ENCODE measurements at places on chromosomes 16 and 17.

DNA sequence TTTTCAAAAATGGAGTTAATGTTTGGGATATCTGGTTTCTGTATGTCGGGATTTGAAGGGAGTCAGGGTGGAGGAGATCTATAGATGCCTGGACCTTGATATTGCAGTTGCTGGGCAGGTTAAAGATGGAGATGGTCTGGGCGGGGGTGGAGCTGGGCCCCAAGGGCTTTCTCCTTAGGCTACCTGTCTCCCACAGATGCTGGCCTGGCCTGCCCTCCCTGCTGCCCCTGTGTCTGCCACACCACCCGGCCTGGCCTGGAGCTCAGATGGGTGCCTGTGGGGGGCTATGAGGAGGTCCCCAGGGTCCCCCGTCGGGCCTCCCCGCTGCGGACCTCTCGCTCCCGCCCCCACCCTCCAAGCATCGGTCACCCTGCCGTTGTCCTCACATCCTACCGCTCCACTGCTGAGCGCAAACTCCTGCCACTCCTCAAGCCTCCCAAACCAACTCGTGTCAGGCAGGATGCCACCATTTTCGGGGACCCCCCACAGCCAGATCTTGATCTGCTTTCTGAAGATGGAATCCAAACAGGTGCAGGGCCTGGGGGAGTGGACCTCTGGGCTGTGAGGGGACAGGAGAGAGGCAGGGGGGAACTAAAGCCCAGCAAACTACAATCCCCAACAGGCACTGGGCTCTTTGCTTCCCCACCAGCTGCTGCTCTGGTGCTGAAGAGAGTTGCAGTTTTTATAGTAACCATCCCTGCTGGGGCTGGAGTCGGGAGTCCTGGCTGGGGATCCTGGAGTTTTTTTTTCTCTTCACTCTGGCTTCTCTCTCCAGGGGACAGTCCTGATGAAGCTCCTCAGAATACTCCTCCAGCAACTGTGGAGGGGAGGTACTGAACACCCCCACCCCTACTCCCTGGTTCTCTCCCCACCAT, 2.9 kb downstream of the ARHGEF15 start:
- no peaks in the 10 kb centered on the region for H3K36me3 ChIP-seq
- no peak overlapping the region for H3K4me3 ChIP-seq
- no peak overlapping the region for H3K27ac ChIP-seq
- peaks cover 51% of the 10 kb centered on the region for H3K27me3 ChIP-seq
- H3K4me1 ChIP-seq, result peaks cover 8% of the 10 kb centered on the region

DNA sequence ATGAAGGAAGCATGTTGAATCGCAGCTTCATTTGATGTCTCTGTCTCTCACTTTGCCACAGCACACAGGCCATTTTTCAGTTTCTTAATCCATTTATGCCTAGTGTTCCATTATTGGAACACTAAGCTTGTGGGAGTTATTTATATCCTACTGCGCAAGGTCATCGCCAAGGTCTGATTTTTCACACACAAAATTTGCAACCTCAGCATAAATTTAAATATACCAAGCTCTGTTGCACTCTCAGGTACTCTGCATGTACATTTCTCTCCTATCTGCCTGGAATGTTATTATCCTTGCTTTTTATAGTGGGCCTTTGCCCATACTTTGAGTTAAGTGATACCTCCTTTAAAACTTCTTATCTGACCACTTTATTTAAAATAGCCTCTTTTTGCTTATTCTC, 519.2 kb upstream of the TOM1L1 start:
- no peak for DNase-seq
- no peaks in the 10 kb centered on the region for H3K36me3 ChIP-seq
- no peaks in the 10 kb centered on the region for H3K27me3 ChIP-seq
- no peak overlapping the region for H3K27ac ChIP-seq
- no peaks in the 10 kb centered on the region for H3K4me1 ChIP-seq

DNA sequence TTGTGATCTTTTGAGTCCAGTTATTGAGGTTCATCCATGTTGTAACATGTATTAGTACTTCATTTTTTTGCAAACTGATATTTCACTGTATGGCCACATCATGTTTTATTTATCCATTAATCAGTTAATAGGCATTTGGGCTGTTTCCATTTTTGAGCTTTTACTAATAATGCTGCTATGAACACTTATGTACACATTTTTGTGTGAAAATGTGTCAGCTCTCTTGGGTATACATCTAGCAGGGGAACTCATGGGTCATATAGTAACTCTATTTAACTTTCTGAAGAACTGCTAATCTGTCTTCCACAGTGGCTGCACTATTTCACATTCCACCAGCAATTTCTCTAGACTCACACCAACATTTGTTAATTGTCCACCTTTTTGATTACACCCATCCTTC, 82.0 kb downstream of the GLG1 start:
- H3K36me3 ChIP-seq, result peaks cover 13% of the 10 kb centered on the region
- DNase-seq, result no peak
- no peaks in the 10 kb centered on the region for H3K27me3 ChIP-seq
- H3K27ac ChIP-seq, result no peak overlapping the region
- no peak overlapping the region for H3K4me3 ChIP-seq

- peaks cover 24% of the 10 kb centered on the region for H3K4me1 ChIP-seq
- H3K36me3 ChIP-seq, result no peaks in the 10 kb centered on the region
- no peak overlapping the region for H3K4me3 ChIP-seq
- no peak for DNase-seq
Measured at GRCh38 chr17:78951967-78952551, 26.9 kb upstream of the TIMP2 start.

GRCh38 chr17:10803350-10803749, 549 bp downstream of the TMEM238L start:
- no peaks in the 10 kb centered on the region for H3K36me3 ChIP-seq
- H3K4me3 ChIP-seq, result no peak overlapping the region
- no peaks in the 10 kb centered on the region for H3K27me3 ChIP-seq
- no peak for DNase-seq
- peaks cover 29% of the 10 kb centered on the region for H3K4me1 ChIP-seq
- H3K27ac ChIP-seq, result no peak overlapping the region

GRCh38 chr17:48637323-48638260, 11.4 kb upstream of the HOXB9 start:
- H3K4me3 ChIP-seq, result no peak overlapping the region
- no peak overlapping the region for H3K27ac ChIP-seq
- DNase-seq, result no peak
- peaks cover 18% of the 10 kb centered on the region for H3K4me1 ChIP-seq
- H3K36me3 ChIP-seq, result no peaks in the 10 kb centered on the region

DNA sequence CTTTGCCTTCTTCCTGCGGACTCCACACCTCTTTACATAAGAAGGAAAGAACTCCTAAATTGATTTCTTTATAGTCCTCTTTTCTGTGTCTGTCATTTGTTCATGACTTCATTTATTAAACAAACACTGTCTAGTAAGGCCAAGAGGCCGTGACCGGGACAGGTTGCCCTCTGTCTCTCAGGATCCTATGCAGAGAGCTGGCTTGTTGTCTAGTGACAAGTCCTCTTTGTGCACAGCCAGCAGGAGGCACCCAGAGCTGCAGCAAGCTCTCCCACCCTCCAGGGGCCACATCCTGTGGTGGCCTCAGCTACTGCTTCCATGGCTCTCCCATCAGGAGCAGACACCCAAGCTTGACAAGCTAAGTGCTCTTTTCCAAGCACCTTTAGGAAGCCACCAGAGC, 50.6 kb downstream of the PLD6 start:
- H3K4me1 ChIP-seq, result peaks cover 38% of the 10 kb centered on the region
- H3K4me3 ChIP-seq, result no peak overlapping the region
- DNase-seq, result no peak
- H3K27ac ChIP-seq, result no peak overlapping the region

DNA sequence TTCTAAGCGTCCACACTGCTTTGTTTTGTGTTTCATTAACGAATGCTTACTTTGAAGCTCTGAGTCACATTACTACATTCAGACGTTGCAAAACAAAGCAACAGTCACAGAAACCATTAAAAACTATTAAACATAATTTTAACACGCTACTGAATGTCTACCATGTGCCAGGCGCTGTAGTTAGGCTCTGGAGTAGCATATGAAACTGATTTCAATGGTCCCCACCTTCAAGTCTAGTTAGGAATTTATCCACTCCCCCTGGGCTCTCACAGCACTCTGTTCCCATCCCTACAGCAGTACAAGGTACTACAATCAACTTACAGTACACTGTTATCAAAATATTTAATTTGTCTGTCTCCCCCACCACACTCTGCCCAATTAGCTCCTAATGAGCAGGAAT, 631 bp downstream of the UTP6 start:
- peaks cover 12% of the 10 kb centered on the region for H3K4me1 ChIP-seq
- DNase-seq, result no peak
- H3K4me3 ChIP-seq, result peak overlapping the region; percentile 69
- no peaks in the 10 kb centered on the region for H3K27me3 ChIP-seq
- peak overlapping the region; percentile 47 for H3K27ac ChIP-seq

DNA sequence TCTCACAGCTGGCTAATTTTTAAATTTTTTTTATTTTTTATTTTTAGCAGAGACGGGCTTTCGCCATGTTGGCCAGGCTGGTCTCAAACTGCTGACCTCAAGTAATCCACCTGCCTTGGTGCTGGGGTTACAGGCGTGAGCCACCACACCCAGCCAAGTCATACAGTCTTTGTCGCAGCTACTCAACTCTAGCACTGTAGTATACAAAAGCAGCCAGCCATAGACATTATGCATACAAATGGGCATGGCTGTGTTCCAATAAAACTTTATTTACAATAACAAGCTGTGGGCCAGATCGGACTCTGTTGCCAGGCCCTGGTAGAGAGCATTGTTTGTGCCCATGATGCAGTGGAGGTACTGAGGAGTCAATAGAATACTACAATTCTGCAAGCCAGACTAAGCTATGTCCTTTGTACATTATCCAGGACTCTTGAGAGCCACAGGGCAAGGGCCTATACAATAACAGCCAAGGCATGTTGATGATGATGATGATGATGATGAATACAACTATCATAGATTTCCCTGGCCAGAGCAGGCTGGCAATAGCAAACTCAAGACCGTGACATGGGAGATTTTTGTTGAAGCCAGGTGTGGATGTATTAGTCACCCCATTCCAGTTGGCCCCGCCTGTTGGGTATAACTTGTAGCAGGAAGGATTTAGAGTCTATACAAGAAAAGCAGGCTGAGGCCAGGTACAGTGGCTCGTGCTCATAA, 101.8 kb downstream of the MYH11 start:
- H3K4me3 ChIP-seq, result no peak overlapping the region
- no peaks in the 10 kb centered on the region for H3K36me3 ChIP-seq
- H3K27ac ChIP-seq, result no peak overlapping the region
- no peak for DNase-seq
- H3K27me3 ChIP-seq, result peaks cover 5% of the 10 kb centered on the region

- H3K4me3 ChIP-seq, result no peak overlapping the region
- no peak overlapping the region for H3K27ac ChIP-seq
- no peaks in the 10 kb centered on the region for H3K27me3 ChIP-seq
Measured at GRCh38 chr17:20992416-20992815, 50.4 kb downstream of the USP22 start.

DNA sequence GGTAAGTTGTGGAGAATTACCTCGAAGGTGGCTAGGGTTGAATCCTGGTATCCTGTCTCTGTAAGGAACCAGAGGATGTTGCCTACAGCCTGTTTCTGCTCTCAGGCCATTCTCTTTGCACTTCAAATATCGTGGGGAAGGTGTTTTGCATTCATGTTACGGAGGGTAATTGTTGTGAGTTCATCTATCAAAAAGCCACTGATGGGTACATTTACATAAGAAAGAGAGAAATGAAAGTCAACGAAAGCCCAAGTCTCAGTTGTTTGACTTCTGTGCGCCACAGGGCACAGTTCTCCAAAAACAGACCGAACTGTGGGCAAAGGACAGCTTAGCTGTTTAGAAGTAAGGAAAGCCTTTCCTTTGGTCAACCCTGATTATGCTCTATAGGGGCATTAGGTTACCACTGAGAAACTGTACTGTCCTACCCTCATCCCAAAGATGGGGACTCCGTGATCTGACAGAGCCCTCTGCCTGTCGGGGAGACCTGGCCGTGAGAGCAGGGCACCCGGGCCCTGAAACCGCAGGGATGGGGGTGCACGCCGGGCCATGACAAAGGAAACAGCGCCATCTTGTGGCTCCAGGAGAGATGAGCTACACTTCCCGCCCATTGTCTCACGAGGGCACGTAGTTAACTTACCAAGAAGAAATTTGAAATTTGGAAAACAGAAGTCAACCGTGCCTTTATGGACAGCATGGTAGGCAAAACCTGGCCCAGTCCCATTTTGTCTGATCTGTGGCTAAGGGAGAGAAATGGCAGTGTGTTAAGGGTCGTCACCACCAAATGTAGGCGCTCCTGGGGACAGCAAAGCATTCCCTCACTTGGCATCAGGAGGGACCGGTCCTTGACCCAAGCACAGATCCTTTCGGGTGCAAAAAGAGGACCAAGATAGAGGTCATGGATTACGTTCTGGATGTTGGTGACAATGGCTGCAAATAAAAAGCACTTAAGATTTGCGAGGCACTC, 74.5 kb upstream of the DYNLRB2 start:
- H3K4me1 ChIP-seq, result peaks cover 7% of the 10 kb centered on the region
- no peak overlapping the region for H3K4me3 ChIP-seq
- H3K27ac ChIP-seq, result no peak overlapping the region
- peak; percentile 86 for DNase-seq
- H3K27me3 ChIP-seq, result no peaks in the 10 kb centered on the region

DNA sequence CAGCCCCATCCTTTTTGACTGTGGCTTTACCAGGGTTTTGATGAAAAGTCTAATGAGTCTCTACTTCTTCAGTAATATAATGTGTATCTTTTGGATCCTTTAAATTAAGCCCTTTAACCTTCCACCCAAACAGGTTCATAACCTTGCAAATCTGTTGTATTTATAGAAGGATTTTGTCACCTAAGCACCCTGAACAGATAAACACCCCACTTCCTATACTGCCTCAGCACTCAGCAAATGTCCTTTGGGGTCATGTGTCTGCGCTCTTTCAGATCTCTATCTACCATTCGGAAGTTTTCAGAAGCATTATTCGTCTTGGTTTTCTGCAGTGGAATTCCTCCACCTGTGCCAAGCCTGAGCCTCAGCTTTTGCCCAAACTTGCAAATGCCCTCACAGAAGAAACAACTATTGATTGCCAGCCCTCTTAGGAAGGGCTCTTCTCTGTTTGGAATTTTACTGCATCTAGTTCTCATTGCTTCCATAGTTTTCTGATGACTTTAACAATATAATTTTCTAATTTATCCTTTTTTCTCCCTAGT, 214.8 kb upstream of the KCNJ16 start:
- H3K4me1 ChIP-seq, result peaks cover 3% of the 10 kb centered on the region
- no peak overlapping the region for H3K27ac ChIP-seq
- H3K4me3 ChIP-seq, result no peak overlapping the region
- DNase-seq, result no peak

DNA sequence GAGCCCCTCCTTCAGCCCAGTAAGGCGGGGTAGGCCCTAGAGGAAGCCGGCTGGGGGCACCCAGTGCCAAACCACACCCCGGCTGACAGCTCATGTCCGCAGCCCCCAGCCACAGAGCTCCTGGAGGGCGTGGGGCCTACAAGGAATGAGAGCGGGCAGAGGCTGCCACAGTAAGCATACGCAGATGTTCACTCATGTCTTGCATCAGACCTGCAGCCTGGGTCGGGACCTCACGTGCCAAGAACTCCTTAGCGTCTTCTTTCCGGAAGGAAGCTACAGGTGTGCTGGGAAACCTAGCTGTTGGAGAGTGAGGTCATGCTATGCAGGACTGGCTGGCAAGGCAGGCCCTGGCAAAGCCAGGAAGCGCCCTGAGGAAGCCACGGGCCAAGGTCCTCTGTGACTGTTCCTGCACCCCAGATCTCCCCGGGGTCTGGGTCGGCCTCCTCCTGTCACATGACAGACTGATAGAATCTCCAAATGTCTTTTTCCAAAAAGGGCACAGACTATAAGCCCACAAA, 1.6 kb downstream of the ZNF598 start:
- peak; percentile 89 for DNase-seq
- H3K4me3 ChIP-seq, result peak overlapping the region; percentile 99
- H3K27me3 ChIP-seq, result no peaks in the 10 kb centered on the region
- peaks cover 67% of the 10 kb centered on the region for H3K4me1 ChIP-seq

GRCh38 chr16:79007614-79008013, 592.9 kb downstream of the MAF start:
- peaks cover 13% of the 10 kb centered on the region for H3K4me1 ChIP-seq
- no peaks in the 10 kb centered on the region for H3K27me3 ChIP-seq
- H3K27ac ChIP-seq, result no peak overlapping the region
- DNase-seq, result no peak

All from suprapubic skin (tissue), 4 donors.